T-helper 1 cell (primary cell): ENCODE measurements at places on chromosomes 1 and 21.
A peak's percentile ranks its signal among the peaks of the same experiment; 100 is the strongest.

DNA sequence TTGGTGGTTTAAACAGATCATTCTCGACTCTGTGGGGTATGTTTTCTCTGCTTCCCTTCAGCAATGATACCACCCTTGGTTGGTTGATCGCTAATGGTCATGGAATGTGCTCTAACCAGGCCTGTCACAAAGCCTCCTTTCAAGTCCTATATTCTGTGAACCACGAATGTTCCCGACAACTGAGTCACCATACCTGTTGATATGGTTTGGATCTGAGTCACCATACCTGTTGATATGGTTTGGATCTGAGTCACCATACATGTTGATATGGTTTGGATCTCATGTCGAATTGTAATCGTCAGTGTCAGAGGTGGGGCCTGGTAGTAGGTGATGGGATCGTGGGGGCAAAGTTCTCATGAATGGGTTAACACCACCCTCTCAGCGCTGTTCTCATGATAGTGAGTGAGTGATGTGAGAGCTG is 10.2 kb upstream of the CAMK2N1 start:
- no peak for DNase-seq

DNA sequence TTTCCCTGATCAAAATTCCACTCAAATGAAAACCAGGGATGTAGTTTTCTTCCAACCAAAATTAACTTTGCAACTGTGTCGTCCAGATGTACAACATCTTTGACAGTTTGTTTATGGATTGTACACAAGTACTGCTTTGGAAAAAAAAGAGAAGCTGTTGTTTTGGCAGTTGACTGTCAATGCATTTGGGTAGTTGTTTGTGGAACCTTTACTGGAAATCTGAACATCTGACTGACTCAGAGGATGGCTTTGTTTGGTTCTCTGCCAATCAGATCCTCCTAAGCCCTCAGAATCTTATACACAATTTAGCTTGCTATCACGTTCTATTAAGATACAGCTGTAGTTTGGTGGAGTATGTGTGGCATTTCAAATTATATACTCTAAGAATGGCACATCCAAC is 195.0 kb downstream of the KCNK2 start:
- no peak for DNase-seq

GRCh38 chr1:109874445-109874844 is 36.2 kb upstream of the CSF1 start:
- DNase-seq: no peak

DNA sequence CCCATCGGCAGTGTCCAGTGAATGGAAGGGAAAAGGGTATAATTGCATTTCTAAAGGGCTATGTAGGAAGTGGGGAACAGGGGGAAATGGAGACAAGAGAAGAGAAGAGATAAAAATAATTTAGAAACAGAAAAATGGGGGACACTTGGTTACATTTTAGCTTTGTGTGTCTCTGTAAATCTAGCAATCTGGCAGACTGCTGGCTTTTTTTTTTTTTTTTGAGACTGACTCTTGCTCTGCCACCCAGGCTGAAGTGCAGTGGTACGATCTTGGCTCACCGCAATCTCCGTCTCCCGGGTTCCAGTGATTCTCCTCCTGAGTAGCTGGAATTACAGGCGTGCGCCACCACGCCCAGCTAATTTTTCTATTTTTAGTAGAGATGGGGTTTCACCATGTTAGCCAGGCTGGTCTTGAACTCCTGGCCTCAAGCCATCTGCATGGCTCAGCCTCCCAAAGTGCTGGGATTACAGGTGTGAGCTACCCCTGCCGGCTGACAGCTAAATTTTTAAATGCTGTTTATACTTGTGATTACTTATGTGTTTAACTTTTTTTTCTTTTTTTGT is 53.4 kb downstream of the AGPAT3 start:
- no peak for DNase-seq

- DNase-seq: no peak
These were observed 59.1 kb downstream of the EIF4G3 start for GRCh38 chr1:21117597-21118001.

- DNase-seq: no peak
These were observed 94.0 kb downstream of the DPYD start for GRCh38 chr1:97826820-97827219.

DNA sequence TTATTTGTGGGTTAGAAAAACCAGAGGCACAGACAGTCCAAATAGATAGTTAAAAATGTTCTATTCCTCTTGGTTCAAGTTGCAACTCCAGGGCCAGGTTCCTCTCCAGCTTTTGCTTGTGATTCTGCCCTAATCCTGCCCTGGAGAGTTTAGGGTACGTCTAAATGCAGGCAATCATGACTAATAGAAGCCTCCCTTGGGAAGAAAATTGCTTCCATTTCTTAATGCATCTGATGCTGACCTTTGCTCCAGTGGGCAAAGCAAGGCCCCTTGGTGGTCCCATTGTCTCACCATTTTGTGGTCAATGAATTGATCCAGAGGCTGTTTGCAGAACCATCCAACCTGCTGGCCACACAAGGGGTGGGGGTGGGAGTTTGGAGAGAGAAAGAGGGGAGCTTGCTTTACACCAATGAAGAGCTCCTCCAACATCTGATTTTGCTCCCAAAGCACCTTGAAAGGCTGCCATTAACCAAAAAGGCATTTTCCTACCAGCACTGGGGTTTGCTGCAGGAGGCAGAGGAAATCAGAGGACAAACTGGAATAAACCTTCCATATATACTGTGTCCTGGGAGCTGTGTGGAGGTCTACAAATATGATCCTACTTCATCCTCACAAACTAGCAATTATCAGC is 31.3 kb downstream of the C8B start:
- DNase-seq: no peak

GRCh38 chr1:3080053-3080955 is 11.3 kb downstream of the PRDM16 start:
- DNase-seq: no peak

GRCh38 chr1:84361796-84362195 is 36.5 kb upstream of the DNASE2B start:
- no peak for DNase-seq

DNA sequence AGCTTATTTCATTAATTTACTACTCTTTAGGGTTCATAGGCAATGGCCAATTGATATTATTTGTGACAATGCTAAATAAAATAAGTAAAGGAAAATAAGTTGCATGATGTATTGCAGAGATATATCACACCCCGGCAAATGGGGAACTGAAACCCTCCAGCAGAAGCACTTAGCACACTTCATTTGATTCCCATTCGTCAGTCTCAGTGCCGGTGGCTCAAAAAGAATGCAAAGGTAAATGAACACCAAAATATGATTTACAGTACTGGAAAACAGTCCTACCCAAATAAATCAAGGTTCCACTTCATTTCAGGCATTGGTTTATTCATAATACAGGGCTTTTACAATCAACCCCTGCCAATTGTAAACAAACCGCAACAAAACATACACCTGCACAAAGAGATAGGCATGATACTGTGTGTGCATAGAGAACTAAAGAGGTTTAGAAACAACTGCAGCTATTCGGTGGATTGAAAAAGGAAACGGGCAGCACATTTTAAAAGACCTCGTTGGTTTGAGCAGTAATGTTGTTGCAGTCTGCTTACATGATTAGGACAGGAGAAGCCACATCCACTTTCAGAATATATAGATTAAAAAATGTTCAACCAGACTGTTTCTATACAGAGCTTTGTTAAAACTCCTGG is 1019.2 kb downstream of the TTLL7 start:
- no peak for DNase-seq

GRCh38 chr1:101992821-101993575 is 3.7 kb downstream of the OLFM3 start:
- no peak for DNase-seq

GRCh38 chr1:33460144-33460543 is 12.3 kb upstream of the ZSCAN20 start:
- DNase-seq: no peak

DNA sequence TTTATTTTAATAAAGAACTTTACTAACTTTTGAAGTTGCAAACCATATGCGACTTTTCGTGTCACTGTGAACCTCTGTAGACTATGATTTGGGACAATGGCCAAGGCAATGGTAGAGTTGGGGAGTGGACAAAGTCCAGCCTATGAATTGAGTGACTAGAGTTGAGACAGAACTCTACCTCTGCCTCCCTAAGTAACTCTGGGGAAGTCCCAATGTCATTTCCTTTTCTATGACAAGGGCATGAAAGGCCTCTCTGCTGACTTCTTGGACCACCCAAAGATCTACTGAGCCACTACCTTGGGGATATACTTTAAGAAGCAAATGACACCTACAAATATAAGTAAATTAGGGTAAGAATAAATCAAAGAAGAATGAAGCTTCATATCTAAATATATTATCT is 19.3 kb downstream of the BEND5 start:
- no peak for DNase-seq

- no peak for DNase-seq
These were observed 556.4 kb downstream of the KIF26B start for GRCh38 chr1:245710961-245711903.

DNA sequence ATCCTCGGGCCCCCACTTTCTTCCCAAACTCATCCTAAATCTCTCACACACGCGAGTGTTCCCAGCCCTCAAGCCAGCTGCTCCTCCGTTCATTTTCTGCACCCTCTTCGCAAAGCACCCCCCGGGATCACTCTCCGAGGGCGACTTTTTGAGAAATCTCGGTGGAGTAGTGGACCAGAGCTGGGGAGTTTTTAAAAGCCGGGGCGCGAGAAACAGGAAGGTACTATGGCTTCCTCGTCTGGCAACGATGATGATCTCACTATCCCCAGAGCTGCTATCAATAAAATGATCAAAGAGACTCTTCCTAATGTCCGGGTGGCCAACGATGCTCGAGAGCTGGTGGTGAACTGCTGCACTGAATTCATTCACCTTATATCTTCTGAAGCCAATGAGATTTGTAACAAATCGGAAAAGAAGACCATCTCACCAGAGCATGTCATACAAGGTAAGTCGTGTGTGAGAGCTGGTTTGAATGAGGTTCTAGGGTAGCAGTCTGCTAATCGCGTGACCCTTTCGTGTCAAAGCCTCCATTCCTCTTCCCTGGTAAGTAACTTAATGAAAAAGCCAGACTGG is 800 bp downstream of the DR1 start:
- peak; percentile 13 for DNase-seq

DNA sequence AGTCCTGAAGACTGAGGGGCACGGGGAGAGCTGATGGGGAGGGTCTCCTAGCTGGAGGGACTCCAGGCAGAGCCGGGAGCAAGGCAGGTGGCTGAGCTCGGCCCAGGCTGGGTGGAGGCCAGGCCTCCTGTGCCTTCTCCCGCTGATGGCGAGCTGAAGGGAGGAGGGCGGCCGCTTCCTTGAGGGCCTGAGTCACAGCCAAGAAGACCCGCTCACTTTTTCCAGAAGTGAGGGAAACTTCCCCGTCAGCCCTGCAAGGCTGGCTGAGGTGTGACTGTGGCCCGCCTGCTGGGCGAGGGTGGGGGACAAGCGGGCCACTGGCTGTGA is 1.7 kb upstream of the VWA1 start:
- DNase-seq: no peak

GRCh38 chr1:167452483-167452882 is 65.8 kb downstream of the CD247 start:
- DNase-seq: no peak

DNA sequence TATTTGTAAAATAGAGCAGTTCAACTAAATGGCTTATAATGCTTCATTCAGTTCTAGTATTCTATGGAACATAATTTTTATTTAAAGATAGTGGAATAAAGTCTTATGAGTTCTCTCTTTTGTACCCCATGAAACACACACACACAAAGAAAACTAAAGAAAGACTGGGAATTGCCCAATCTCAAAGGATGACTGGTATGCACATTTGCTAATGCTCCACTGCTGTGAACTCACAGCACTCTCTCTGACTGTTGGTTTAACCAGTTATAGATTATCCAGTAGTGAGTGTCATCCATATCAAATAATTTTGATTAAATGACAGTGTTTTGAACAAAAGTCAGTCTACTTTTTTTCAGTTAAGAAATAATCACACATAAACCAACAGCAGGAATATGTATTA is 1082.4 kb upstream of the B3GALT2 start:
- DNase-seq: no peak

DNA sequence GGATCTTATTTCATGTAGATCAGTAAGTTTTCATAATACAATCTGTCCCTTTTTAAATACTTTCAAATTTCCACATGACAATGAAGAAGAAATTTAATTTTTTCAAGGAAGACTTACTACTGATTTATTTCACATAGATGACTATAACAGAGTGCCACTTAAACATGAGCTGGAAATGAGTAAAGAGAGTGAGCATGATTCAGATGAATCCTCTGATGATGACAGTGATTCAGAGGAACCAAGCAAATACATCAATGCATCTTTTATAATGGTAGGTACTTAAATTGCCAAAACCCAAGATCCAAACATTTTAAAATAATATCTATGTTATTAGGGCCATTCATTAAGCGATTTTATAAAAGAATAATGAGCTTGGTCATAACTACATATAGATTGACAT is 110.4 kb downstream of the PTPRC start:
- no peak for DNase-seq

DNA sequence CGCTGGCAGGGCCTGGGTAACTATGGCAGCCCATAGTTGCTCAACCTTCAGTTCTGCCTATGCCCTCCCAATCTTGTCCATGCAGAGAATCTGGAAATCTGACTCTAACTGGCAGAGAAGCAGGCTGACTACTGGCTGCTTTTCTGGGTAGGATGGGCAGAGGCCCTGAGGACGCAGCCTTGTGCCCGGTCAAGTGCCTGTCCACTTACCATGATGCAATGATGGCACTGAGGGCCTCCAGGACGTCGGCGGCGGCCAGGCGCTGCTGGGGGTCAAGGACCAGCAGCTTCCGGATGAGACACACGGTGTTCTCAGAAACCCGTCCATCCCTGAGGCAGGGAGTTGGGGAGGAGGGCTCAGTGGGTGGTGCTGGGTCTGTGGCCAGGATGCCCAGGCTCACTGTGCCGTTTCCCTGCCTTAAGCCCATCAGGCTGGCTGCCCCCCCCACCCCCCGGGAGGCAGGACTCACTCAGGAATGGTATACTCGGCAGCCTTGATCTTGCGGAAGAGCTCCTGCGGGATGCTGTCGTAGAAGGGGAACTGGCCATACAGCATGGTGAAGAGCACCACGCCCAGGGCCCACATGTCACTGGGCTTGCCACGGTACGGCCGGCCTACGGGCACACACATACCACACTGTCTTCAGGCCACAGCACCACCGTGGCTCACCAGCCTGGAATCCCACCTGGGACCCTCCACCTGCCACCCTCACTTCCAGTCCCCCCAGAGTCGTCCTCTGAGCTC is 20.4 kb upstream of the EVA1B start:
- no peak for DNase-seq

DNA sequence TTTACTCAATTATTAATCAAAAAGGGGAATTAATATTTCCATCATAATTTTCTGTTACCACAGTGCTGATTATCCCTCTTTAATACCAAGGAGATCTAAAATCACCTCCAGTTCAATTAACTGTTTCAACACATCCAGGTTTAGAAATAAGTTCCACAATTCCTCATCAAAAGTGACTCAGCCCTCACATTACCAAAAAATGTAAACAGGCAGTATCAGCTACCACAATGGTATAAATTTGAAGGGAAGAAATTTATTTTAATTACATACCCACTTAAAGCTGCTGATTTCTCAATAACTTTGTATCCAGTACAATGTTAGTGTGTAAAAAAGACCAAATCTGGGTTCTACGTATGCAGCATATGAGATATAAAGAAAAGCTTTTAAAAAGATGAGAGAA is 51.9 kb downstream of the EIF4G3 start:
- no peak for DNase-seq
